Naive thymus-derived CD4-positive, alpha-beta T cell (primary cell): ENCODE measurements at places on chromosomes 16 and 17. TPM values are rescaled to one million over a fixed set of nuclear protein-coding genes. Genes with fewer than 3 reads are reported as not detected.

- no peak for DNase-seq
- no peaks in the 10 kb centered on the region for H3K36me3 ChIP-seq
- H3K27ac ChIP-seq: no peak overlapping the region
- no peaks in the 10 kb centered on the region for H3K4me1 ChIP-seq
Measured at GRCh38 chr17:17091856-17092756, 49.8 kb downstream of the MPRIP start.

DNA sequence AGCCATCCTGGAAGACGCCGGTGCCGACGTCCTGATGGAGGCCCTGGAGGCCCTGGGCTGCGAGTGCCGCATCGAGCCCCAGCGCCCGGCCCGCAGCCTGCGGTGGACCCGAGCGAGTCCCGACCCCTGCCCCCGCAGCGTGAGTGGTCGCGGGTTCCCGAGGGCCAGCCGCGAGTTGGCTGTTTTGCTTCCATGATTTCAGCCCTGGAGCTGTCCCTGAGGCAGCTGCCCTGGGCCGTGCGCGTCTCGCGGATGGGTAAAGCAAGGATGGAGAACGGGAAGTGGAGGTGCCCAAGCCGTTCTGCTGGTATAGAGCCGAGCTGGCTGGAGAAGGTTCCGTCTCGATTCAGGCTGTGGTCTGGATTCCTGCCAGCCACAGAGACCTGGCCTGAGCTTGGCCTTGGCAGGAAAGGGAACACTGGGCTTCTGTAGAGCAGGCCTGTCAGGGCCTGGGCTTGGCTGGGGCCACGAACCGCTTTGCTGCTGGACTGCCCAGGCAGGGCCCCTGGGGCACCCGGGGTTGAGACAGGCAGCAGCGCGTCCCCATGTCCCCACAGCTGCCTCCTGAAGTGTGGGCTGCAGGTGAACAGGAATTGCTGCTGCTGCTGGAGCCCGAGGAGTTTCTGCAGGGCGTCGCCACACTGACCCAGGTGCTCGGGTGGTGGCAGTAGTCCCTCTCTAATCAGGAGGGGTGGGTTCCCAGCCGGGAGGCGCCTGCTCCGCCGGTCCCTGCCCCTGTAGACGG is 941 bp upstream of the MRPS34 start:
- no peaks in the 10 kb centered on the region for H3K36me3 ChIP-seq
- H3K4me3 ChIP-seq: peak overlapping the region; percentile 70
- no peaks in the 10 kb centered on the region for H3K27me3 ChIP-seq

GRCh38 chr16:18941471-18941870 is 15.3 kb upstream of the SMG1 start:
- no peak overlapping the region for H3K27ac ChIP-seq
- H3K4me1 ChIP-seq: peaks cover 4% of the 10 kb centered on the region
- H3K27me3 ChIP-seq: no peaks in the 10 kb centered on the region
- no peak for DNase-seq
- H3K4me3 ChIP-seq: no peak overlapping the region

DNA sequence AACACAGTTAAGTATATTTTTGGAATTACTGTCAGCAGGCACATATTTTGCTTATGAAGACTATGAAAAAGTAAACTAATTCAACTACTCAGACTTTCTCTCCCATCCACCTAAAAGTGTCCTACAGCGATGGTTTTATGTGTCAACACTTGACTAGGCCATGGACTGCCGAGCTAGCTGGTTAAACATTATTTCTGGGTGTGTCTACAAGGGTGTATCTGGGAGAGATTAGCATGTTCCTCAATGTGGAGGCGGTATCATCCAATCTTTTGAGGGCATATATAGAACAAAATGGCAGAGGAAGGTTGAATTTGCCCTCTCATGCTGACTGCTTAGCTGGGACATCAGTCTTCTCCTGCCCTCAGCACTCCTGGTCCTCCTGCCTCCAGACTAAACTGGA is 82.7 kb upstream of the CDYL2 start:
- no peak overlapping the region for H3K4me3 ChIP-seq
- H3K36me3 ChIP-seq: no peaks in the 10 kb centered on the region
- no peak overlapping the region for H3K27ac ChIP-seq
- DNase-seq: no peak
- H3K27me3 ChIP-seq: peaks cover 3% of the 10 kb centered on the region

DNA sequence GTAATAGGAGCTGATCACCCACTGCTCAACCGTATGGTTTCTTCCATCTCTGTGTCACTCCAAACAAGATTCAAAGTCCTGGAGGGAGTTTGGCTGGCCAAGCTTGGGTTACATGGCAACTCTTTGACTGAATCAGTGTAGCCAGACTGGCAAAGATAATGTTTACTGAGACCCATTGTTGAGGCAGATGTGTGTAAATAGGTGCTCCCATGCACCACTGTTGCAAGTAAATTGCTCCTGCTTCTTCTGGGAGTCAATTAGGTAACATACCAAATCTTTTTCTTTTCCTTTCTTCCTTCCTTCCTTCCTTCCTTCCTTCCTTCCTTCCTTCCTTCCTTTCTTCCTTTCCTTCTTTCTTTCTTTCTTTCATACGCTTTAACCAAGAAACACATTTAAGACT is 86.3 kb upstream of the DHX40 start:
- no peaks in the 10 kb centered on the region for H3K27me3 ChIP-seq
- no peak overlapping the region for H3K27ac ChIP-seq
- no peak for DNase-seq
- H3K4me3 ChIP-seq: no peak overlapping the region

DNA sequence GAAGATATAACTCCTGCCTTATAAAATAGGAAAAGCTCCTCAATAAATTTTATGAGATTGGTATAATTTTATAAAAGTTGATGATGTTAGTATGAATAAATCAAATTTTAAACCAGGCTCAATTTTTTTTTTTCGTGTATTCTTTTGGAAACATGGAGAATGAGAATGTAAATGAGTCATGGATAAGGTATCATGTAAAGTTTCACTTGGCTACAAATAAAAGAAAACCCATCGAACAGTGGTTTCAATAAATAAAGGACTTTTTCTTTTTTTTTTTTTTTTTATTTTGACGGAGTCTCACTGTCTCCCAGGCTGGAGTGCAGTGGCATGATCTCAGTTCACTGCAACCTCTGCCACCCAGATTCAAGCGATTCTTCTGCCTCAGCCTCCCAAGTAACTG is 67.3 kb downstream of the PHKB start:
- H3K27ac ChIP-seq: no peak overlapping the region
- no peak for DNase-seq
- no peaks in the 10 kb centered on the region for H3K4me1 ChIP-seq

DNA sequence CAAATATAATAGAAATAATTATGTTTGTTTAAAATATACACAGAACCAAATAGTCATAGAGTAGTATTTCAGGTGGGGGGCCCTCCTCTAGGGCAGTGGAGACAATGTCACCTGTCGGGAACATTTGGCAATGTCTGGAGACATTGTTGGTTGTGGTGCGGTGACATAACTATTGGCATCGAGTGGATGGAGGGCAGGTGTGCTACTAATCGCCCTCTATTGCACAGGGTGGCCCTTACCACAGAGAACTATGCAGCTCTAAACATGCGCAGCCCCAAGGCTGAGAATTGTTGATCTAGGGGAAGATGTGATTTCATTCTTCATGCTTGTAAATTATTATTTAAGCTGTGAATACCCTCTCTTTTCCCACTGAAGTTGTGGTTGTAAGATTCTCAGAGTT is 594.0 kb downstream of the WWOX start:
- H3K36me3 ChIP-seq: no peaks in the 10 kb centered on the region
- no peak for DNase-seq
- H3K4me1 ChIP-seq: no peaks in the 10 kb centered on the region
- no peak overlapping the region for H3K27ac ChIP-seq
- H3K27me3 ChIP-seq: no peaks in the 10 kb centered on the region

DNA sequence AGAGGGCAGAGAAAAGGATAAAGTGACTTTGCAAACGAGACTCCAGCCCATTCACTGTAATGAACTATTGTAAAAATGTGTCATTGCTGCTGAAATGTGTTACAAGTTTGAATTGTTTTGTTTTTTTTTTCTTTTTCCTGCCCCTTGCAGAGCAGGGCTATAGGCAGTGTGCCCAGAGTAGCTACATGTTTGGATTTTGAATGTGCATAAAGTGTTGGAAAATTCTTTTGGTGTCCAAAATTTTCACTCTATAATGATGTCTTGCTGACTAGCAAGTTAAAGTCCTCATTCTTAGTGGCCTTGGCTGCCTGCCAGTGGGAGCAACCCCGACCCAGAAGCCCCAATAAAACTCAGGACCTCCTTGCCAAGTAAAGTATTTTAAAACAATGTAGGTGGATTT is 66.5 kb downstream of the IGF2BP1 start:
- H3K36me3 ChIP-seq: no peaks in the 10 kb centered on the region
- DNase-seq: no peak
- H3K27ac ChIP-seq: no peak overlapping the region
- no peaks in the 10 kb centered on the region for H3K27me3 ChIP-seq

GCSH gene
- total RNA-seq: 4.9 and 6.8 TPM in 2 replicates

NPIPB9 gene
- total RNA-seq: 5.2 TPM
